Naive thymus-derived CD4-positive, alpha-beta T cell (primary cell): ENCODE measurements at places on chromosomes 2 and 18.

GRCh38 chr18:46891742-46892214, 25.5 kb downstream of the PIAS2 start:
- no peak for DNase-seq

GRCh38 chr2:80255918-80256781, 48.4 kb downstream of the LRRTM1 start:
- no peak for DNase-seq

DNA sequence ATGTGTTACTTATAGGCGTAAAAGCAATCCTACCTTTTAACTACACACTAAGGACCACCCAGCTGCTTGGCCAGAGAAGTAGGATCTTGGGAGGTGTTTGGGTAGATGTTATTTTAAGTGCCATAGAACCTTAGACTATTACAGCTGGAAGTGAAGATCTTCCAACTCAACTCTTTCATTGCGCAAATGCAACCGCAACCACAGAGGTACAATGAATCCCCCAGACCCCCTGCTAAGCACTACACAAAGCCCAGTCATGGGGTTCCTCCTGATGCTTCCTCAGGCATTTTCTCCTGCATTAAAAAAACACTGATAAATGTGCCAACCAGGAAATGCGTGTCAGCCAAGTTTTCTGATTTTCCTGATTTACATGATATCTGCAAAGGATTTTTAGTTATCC, 246.0 kb downstream of the LRRTM1 start:
- DNase-seq, result no peak

DNA sequence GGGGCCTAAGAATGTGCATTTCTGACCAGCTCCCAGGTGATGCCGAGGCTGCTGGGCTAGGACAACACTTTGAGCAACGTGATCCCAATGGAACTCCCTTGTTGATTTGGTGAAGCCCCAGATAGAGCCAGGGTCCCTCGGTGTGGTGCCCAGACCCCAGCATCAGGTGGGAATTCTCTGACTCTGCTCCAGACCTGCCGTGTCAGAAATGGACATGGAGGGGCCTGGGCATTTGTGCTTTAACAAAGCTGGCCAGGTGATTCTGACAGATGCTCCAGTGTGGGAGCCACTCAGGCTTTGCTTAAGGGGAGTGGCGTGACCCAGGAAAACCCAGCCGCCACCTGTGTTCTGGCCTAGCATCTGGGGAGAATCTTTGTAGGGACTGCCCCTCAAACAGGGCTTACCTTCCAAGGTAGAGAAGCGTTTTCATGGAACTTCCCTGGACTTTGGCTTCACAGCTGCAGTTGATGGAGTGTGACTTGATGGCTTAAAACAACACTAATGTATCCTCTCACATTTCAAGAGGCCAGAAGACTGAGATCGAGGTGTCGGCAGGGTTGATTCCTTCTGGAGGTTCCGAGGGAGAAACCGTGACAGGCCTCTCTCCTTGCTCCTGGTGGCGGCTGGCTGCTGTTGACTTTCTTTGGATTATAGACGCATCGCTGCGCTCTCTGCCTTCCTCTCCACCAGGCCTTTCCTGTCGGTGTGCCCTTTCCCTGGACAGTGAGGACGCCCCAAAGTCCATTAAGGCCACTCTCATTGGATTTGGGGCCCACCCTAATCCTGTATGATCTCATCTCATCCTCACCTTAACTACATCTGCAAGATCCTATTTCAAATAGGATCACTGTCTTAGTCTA, 57.0 kb upstream of the HDAC4 start:
- no peak for DNase-seq

GRCh38 chr2:24515335-24515734, 24.3 kb downstream of the NCOA1 start:
- DNase-seq, result no peak

DNA sequence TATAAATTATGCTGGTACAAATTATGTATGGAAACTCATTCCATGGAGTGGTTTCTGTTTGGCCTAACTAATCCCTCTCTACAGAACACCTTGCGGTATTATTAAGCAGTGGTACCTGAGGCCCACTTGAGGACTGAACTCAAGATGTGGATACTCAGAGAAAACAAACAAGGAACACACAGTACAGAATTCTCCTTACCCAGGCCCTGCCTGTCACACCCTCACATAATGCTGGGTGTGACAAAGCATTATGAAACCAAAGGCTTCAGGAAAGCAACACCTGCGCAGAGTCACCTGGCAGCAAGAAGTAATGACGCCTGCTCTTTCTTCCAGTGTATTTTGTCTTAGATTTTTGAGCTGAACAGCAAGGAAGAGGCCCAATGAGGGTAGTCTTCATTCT, 264.7 kb downstream of the PAX3 start:
- no peak for DNase-seq

GRCh38 chr2:195898505-195899191, 170.0 kb downstream of the DNAH7 start:
- no peak for DNase-seq

- DNase-seq, result no peak
These were observed 148.6 kb downstream of the COPS8 start for GRCh38 chr2:237234268-237234667.

- no peak for DNase-seq
These were observed 14.5 kb downstream of the OSBPL6 start for GRCh38 chr2:178208817-178209216.

DNA sequence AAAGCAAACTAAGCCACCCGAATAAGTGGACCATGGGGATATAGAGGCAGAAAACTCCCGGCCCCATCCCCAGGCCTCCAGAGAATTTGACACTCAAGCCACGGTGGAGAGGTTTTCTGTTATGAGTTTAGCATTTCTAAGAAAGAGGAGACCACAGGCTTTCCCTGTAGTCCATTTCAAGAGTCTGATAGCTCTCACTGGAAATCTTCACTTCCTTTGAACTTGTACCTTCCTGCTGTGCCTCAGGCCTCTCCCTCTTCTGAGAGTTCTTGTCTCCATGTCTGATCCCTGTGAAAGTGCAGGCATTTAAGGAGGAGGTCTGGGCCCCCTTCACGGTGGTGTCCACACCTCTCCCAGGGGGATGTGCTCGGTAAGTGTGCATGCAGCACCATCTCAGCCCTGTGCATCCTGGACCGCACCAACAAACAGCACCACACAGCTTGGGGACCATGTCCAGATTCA, 113.7 kb downstream of the BCL2 start:
- no peak for DNase-seq

GRCh38 chr2:33377048-33377447, 99.4 kb upstream of the RASGRP3 start:
- no peak for DNase-seq
